Activated T-cell treated with anti-CD3 and anti-CD28 coated beads, Interleukin-2, amount 50 U/mL, for 72 hours (primary cell): ENCODE measurements at places on chromosomes 11 and 22.

GRCh38 chr11:17572791-17573460 is 25.9 kb downstream of the OTOG start:
- no peak for DNase-seq

GRCh38 chr22:28053896-28054818 is 135.1 kb upstream of the PITPNB start:
- no peak for DNase-seq

- no peak for DNase-seq
Measured at GRCh38 chr11:112610996-112611750, 350.0 kb upstream of the NCAM1 start.

DNA sequence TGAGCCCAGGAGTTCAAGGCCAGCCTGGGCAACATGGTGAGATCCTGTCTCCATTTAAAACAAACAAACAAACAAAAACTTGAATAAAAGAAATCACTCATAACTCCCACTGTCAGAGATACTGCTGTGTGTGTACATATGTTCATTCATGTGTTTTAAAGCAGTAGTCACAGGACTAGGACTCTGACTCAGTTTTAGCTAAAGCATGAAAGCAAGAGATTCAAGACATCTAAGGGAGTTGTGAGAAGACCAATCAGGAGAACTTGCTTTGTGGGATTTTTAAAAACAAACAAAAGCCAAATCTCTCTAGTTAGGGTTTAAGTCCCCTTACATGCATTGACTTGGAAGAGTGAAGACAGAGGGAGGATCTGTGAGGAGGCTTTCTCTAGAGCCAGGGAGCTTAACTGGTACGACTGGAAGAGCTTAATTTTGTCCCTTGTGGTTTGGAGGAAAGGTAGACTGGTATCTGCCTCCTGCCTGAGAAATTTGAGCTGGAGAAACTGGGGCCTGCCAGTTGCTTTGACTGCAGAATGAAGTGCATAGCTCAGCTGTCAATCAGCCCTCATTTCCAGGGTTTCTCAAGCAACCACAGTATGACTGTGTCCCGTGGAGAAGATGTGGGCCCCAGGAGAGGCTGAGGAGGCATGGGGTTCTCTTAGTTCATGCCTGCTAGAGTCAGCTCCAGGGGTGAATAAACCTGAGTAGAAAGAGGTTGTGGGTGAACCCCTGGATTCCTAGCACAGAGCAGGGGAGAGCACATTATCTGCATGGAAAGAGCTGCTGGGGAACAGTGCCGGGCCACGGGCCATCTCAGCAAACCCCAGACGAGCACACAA is 30.6 kb downstream of the EXPH5 start:
- DNase-seq = no peak

- no peak for DNase-seq
Measured at GRCh38 chr22:43267332-43267980, 75.7 kb downstream of the SCUBE1 start.

- no peak for DNase-seq
Measured at GRCh38 chr22:17079572-17079971, 5.2 kb upstream of the IL17RA start.

DNA sequence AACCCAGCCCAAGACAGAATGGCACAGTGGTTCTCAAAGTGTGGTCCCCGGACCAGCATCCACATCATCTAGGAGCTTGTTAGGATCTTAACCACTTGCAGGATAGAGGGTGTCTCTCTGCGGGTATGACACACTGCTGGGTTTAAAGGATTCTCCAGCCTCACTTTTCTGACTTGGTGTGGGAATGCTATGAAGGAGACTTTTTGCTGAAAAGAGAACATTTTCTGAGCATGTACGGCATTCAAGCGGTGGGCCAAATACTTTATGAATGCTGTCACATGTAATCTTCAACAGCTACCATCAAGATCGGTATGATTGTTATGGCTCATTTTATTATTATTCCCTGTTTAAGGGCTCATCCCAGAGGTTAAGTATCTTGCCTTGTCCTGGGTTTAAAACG is 1.8 kb upstream of the CD82 start:
- no peak for DNase-seq

DNA sequence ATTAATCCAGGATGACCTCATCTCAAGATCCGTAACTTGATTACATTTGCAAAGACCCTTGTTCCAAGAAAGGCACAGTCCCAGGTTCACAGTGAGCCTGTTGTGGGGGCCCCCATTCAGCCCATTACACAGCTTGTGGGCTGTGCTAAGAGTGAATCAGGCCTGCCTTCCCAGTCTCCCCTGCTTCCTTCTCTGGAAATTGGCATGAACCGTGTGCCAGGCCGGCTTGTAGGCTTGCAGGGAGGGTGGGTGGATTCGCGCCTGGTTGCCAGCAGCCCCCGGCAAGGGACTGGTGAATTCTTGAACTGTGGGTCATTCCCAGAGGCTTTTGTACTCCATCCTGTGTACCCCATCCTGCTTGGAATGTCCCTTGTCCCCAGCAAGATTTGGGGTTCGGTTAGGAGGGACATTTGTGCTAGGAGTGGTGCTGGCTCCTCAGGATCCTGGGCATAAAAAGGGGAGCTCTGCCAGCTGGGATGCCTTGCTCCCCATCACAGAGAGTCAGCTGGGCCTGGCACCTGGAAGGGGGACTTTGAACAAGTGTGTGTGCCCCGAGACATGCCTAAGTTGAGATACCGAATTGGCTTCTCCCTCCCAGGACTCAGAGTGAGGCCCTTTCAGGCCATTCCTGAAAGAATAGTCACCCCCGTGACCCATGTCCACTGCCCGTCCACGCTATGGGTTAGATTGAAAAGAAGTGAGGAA is 818.2 kb downstream of the BRD1 start:
- no peak for DNase-seq

DNA sequence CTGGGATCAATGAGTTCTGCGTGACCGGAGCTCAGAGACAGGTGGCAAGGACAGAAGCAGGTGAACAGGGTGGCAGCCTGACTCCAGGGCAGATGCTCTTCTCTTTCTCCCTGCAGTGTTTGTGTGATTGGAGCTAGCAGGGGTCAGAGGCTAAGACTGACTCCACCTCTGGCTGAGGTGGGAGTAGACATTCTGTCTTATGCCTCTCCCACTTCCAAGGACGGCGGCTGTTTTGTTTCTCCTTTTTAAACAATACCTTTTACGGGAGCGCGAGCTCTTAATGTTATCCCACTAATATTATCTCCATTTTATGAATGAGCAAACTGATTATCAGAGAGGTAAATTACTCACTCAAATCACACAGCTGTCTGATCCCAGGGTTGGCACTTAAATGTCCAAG is 323.7 kb downstream of the MIAT start:
- DNase-seq = no peak
